GM10248 (cell line): ENCODE measurements at places on chromosomes 11 and 22.
A peak's percentile ranks its signal among the peaks of the same experiment; 100 is the strongest.

GRCh38 chr11:119727523-119728151 lies 1.4 kb downstream of the NECTIN1 start:
- DNase-seq, result peak; percentile 64

GRCh38 chr11:105130189-105130813 lies 9.3 kb downstream of the CARD18 start:
- DNase-seq, result no peak

DNA sequence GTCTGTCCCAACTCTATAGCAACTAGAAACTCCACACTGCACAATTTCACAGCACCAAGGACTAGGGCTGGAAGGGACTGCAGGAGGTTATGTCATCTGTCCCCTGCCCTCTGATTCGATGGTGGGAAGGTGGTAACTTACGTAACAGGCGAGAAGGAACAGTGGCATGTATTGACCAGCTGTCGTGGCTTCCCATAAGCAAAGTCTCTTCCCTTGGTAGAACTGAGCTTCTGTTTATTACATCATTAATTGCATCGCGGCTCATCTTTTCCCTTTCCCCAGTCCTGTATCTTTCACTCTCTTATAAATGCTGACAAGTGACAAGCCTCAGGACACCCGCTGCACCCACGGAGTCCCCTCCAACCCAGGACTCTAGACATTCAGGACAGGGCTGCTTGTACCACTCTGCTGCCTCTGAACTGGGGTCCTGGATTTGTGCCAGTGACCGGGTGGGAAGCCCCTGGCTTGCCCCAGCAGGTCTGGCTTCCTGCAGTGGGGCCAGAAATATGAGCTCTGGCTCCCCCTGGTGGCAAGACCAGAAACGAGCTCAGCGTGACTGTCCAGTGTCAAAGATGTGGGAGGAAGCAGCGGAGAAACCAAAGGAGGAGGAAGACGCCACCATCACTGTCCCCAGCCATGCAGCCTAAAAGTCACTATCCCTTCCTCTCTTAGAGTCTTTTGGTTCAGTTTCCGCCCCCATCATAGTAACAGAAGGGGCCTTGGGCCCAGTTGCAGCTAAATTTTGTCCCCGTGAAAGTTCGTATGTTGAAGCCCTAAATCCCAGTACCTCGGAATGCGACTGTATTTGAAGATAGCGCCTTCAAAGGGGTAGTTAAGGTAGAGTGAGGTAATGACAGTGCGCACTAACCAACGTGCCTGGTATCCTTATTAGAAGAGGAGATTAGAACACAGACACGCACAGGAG lies 84.5 kb downstream of the ISX start:
- peak; percentile 64 for DNase-seq

DNA sequence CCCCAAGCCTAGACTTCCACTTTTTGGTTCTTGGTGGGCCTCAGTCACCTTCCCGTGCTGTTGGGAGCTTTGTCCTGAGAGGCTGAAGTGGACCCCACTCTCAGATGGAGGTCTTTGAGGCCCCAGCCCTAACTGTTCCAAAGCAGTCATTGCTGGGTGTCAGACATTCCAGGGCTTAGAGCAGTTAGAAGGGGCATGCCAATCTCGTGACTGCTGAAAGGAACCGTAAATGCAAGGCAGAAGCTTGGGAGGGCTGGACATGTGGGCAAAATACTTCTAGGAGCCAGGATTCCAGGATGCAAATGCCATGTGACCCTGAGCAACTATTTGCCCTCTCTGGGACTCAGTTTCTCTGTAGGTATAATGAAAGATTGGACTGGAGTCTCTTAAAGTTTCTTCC lies 118.8 kb upstream of the CRYBB3 start:
- DNase-seq, result no peak

DNA sequence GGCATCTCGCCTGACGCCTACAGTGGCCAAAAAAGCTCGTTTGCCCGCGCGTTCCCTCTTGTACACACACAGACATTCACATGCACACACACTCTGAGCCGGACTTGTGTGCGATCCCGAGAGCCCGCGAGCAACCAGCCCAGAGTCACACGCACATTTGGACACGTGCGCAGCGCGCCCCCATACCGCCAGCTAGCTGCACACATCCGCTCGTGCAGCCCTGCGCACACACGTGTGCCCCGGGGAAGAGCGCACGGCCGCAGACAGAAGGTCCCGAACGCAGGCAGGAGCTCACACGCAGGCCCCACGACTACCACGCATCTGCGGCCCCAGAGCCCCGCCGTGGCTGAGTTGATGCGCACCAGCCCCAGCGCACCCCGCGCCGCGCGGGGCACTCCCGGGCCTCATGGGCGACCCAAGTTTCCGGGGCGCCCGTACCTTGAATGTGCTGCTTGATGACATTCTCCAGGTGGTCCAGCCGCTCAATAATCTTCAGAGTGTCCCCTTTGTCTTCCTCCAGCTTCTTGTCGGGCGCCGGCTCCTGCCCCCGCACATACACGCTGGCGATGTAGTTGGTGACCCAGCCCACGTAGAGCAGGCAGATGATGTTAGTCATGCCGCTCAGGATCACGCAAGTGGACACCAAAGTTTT lies 758 bp downstream of the GALNT18 start:
- DNase-seq, result peak; percentile 45

- DNase-seq, result no peak
Measured at GRCh38 chr11:56624661-56625110, 10.0 kb upstream of the OR5M1 start.

DNA sequence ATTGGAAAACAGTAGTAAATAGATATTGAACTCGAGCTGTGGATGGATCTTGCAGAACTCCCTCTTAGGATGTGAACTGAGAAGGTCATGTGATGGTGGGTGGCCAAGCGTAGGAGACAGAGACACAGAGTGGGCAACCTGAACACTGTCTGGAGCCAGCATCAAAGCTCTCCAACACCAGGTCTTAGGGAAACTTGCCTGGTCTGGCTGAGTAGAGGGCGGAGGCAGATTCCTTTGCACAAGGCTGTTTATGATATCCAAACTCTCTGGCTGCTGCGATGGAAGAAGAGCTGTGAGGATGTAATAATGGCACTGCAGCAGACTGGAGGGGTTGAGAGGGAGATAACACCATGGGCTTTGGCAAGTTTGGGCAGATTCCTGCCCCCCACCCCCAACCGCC lies 10.1 kb downstream of the NAV2 start:
- DNase-seq, result no peak

DNA sequence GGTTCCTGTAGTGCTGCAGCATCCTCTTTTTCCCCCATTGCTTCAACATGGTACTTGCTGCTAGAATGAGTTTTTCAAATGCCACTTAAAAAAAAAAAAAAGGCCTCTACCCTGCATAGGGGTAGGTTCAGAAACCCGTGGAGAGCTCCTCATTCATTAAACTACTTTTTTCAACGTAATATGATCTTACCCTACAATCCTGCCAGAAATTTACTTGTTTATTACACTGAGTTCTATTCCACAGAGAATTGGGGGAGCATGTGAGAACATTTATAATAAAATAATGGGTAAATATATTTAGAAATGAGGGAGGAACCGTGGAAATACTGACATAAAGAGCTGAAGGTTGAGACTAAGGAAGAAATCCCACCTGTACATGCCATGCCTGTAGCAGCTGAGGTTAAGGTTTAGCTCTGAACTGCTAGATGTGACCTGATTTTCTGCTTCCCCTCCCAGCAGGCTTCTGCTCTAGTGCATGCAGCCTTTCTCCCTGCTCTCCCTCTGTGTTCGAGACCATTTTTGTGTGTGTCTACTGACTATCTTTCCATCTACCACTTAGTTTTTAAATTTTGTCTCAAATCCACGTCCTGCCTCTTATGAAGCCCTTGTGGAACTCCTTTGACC lies 225.7 kb downstream of the DDX10 start:
- DNase-seq, result no peak

- DNase-seq, result no peak
Measured at GRCh38 chr11:15800111-15800800, 556.1 kb downstream of the SOX6 start.

DNA sequence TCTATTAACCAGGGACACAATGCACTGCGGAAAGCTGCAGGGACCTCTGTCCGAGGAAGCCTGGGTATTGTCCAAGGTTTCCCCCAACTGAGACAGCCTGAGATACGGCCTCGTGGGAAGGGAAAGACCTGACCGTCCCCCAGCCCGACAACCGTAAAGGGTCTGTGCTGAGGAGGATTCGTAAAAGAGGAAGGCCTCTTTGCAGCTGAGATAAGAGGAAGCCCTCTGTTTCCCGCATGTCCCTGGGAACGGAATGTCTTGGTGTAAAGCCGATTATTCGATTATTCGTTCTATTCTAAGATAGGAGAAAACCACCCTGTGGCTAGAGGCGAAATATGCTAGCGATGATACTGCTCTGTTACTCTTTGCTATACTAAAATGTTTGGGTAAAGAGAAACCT lies 5.2 kb downstream of the BET1L start:
- no peak for DNase-seq

GRCh38 chr22:29043906-29044575 lies 17.6 kb downstream of the C22orf31 start:
- no peak for DNase-seq

- peak; percentile 44 for DNase-seq
Measured at GRCh38 chr11:77038825-77039326, 4.7 kb downstream of the B3GNT6 start.

GRCh38 chr11:72072348-72072747 lies 8.0 kb downstream of the NUMA1 start:
- DNase-seq, result no peak

GRCh38 chr11:27201454-27202302 lies 161.1 kb downstream of the BBOX1 start:
- DNase-seq, result no peak

DNA sequence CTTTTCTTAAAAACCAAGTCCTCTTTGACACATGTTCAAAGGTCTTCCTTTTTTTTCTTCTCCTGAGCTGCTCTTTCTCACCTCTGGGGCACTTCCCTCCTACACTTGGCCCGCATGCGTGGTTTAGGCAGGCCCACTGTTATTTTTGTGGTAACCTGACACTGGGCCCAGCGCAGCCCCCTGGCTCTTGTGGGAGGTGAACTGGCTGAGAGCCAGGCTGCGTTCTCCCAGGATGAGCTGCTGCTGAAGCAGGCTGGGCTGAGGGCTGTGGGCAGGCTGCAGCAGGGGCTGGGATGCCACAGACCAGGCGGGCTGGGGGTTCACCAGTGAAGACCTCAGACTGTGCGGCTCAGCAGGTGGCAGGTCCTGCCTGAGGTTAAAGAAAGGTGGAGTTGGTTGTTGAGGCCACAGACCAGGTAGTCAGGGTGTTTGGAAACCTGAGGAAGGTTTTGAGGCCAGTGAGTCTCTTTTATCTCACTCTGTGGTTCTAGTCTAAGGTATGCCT lies 72.4 kb downstream of the TEAD1 start:
- no peak for DNase-seq

DNA sequence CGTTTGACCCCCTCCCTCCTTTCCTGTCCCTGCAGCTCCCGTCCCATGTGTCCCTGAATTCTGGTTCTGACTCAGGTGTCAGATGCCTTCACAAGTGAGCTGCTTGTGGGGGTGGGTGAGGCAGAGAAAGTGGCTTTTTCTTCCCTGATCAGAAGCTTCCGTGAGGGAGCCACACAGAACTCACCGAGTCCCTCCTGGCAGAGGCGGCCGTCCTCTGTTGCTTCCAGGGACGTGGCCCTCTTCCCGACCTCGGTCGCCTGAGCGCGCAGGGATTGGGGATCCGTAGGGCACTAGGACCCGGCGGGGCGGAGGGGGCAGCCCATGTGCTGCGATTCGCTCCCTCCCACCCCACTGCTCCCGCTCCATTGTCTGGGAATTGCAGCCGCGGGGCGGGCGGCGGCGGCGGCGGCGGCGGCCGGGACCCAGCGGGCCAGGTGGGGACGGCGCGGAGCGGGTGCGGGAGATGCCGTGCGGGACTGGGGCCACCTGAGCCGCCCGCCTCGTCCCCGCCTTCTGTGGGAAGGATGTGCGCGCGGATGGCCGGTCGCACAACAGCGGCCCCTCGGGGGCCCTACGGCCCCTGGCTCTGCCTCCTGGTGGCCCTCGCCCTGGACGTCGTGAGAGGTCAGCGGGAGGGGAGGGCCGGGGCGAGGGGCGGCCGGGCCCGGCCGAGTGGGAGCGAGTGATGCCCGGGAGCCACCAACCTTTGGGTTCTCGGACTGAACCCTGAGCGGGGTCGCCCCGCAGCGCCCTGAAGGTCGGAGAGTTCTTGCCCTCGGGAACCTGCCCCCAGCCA lies at the start of gene TMEM132A:
TSS of gene TMEM132A (plus strand) at position 351 of the 796 bp plus-strand sequence. CDS start at position 525, 174 bp downstream.
- DNase-seq, result peak; percentile 71

GRCh38 chr11:59754494-59754858 lies 700 bp upstream of the STX3 start:
- DNase-seq, result peak; percentile 40

DNA sequence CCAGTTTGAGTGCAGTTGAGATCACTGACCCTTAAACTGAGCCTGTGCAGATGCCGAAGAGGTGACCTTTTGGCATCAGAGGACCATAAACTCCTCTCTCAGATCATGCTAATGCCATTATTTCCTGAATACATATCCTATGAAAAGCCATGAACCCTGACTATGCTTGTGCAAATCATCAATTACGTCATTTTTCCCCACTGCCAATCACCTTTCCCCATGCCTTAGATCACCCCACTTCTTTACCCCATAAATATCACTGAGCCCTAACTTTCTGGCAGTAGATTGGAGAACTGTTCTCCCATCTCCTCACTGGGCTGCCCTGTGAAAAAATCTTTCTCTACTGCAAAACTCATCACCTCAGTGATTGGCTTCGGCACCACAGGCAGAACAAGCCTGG lies 32.9 kb downstream of the MTNR1B start:
- DNase-seq, result no peak

DNA sequence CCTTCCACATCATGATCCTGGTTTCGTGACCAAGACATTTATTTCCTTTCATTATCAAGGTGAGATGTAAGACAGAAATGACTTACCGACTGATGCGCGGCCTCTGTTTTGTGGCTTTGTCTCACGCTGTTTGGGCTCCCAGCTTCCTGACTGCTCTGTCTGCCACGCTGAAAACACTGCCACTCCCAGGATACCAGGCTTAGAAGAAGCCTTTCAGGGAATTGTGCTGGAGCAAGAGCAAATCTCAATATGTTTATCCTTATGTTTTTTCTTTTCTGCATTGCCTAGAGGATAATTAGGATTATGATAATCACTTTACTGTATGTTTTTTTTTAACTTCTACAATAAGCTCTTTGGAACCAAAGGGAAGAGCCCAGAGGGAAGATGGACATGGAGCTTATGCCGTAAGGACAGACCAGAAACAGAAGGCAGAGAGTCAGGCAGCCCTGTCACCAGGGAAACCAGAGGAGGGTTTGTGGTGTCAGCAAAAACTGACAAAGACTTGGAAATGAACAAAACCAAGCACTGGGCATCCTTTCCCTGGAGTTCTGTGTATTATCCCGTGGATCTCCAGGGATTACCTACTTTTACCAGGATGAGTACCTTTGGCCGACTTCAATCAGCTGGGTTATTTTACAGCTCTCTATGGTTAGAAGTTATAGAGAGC lies 68.2 kb upstream of the ISX start:
- no peak for DNase-seq

GRCh38 chr22:45738206-45738605 lies 66.6 kb downstream of the ATXN10 start:
- DNase-seq, result no peak

- peak; percentile 87 for DNase-seq
Measured at GRCh38 chr11:116791002-116791812, 472 bp downstream of the APOA5 start.

DNA sequence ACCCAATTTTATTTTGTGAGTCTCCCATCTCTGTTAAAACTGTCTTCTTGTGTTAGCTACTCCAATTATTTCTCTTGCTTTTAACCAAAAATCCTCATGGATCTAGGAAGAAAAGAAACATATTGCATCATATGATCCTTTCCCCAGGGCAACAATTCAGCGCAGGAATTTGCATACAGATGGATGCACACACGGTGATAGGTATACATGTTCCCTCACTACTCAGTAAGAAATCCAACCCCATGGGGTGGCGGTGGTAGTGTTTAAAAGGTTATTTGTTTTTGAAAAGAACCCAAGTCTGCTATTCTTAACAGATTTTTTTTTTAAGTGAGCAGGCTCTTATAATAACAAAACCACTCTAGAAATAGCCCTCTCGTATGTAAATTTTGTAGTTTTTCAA lies 4.2 kb upstream of the SYN3 start:
- DNase-seq, result no peak
